Mesenteric fat pad (tissue), 1 donor: ENCODE measurements at places on chromosomes 3 and 15. TPM values are rescaled to one million over a fixed set of nuclear protein-coding genes. Genes with fewer than 3 reads are reported as not detected.

DNA sequence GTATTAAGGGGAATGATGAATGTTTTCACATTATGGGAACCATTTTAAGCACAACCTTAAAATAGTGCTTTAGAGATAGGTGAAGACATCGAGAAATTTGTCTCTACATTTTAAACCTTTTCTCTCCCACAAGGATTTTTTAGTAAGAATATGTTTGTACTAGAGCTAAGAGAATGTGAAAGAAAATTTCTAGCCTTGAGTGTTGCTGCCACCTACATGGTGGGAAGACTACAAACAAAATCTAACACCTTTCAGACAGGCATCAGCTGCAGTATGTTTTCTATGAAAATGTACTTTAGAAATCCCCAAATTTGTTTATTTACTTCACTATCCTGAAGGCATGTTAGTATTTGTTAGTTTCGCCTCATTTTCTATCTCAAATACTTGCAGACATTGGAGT, 247.4 kb downstream of the WDR72 start:
- no peak for DNase-seq

GRCh38 chr3:73513260-73513659, 111.5 kb downstream of the PDZRN3 start:
- no peak for DNase-seq

- DNase-seq: no peak
Observed at GRCh38 chr15:96058103-96058851, 272.2 kb upstream of the NR2F2 start.

Gene EOGT
- total RNA-seq: 37.9 TPM
